ENCODE measurements at places on chromosomes 11 and 22.

DNA sequence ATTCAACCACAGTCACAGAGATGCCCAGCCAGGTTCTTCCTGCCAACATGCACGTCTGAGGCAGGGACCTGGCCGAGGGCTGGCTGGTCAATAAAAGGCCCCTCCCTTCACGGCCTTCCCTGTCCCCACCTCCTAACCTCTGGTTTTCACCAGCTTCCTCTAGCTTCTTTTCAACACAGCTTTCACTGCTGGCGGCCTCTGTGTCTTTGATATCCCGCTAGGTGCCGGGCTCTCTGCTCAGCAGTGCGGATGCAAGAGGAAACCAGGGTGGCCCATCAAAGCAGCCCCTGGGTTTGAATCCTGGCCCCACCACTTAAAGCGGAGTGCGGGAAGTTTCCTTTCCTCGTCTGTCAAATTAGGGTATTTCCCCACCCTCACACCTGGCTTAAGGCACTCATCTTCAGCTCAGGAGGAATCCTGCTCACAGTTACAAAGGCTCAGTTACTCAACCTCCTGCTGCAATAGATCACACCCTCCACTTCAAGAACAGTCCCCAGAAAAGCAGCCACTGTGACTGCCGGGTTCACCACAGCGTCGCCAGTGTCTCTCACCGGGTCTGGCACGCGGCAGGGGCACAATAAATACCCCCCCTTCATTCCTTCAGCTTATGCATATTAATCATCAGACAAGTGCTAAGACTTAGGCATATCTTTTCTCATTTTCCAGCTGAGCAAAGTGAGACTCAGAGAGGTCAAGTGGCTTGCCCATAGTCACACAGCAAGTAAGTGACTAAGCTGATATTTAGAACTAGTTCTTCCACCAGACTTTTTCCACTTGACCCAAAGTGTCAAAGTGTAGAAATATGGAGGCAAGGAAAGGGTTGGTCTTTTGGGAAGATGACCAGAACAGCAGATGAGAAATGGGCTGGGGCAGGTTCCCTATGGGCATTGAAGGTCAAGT is 45.7 kb downstream of the TXN2 start:
- DNase-seq: no peak

DNA sequence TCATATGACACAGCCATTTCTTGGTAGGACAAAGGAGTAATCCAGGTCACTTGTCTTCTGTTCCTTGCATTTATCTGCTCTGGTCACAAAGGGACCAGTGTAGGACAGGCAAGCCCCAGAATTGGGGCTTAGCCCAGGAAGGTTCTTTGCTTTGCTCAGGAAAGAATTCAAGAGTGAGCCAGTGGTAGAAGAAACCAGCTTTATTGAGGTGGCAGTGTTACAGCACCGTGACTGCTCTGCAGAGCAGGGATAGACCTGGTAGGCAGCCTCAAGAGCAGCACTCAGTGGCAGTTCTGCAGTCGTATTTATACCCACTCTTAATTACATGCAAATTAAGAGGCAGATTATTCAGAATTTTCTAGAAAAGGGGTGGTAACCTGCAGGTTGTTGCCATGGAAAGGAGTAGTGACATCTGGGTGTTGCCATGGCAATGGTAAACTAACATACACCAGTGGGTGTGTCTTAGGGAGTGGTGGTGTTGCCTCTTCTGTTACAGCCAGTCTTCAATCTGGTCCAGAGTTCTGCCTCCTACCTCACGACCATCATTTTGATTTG is 84.9 kb upstream of the RAB1B start:
- DNase-seq: no peak

GRCh38 chr11:118398791-118399559 is 2.4 kb upstream of the ATP5MG start:
- no peak for DNase-seq

DNA sequence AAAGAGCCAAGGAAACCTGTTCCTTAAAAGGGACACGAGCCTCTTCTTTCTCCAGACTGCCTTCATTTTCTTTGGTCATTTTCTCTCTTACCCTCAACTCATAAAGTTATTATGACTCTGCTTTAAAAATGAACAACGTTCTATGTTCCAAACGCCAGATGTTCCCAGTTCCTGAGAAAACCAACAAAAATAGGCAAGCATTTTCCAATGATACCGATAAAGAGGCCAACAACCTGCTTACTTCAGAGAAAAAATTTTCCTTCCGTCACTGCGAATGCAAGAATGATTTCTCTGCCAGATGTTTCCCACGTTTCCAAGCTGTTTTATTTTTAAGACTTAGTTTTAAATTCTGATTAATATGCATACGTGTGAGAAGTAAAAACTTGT is 315 bp upstream of the TRPC6 start:
- no peak for DNase-seq

- no peak for DNase-seq
Measured at GRCh38 chr11:73152861-73153483, 10.9 kb upstream of the FCHSD2 start.

GRCh38 chr22:27919942-27920755 is 1.1 kb upstream of the PITPNB start:
- DNase-seq: peak; percentile 33

GRCh38 chr22:44098966-44099530 is 74.9 kb downstream of the PARVB start:
- no peak for DNase-seq

Measured in WERI-Rb-1 (cell line).